Smooth muscle cell of the coronary artery (primary cell): ENCODE measurements at places on chromosomes 3 and 15. TPM values are rescaled to one million over a fixed set of nuclear protein-coding genes. Genes with fewer than 3 reads are reported as not detected.

IQCF5 gene
- not detected in 2 replicates for total RNA-seq

OR5AC2 gene
- not detected in 2 replicates for total RNA-seq

GPR156 gene
- total RNA-seq = 0.23 TPM in 2 replicates

ADPRH gene
- 0.70 and 2.2 TPM in 2 replicates for total RNA-seq

IFT80 gene
- total RNA-seq = 33.0 and 36.7 TPM in 2 replicates

TMEM115 gene
- 27.1 and 28.9 TPM in 2 replicates for total RNA-seq

GOLGA8T gene
- total RNA-seq = 0.08 TPM in 1 of 2 replicates, not detected in the other

NRROS gene
- total RNA-seq = 0.08 and 1.1 TPM in 2 replicates

CYP19A1 gene
- 0.30 and 28.5 TPM in 2 replicates for total RNA-seq

GABRR3 gene
- total RNA-seq = not detected in 2 replicates

SPTBN5 gene
- total RNA-seq = 0.12 and 0.23 TPM in 2 replicates

SLC2A2 gene
- not detected in 2 replicates for total RNA-seq

TFG gene
- 35.1 and 69.8 TPM in 2 replicates for total RNA-seq

GASK1A gene
- 0.94 and 1.2 TPM in 2 replicates for total RNA-seq

ADCY5 gene
- total RNA-seq = 0.08 and 0.23 TPM in 2 replicates

RAB6B gene
- 0.30 and 1.1 TPM in 2 replicates for total RNA-seq

CD96 gene
- 0.08 TPM in 1 of 2 replicates, not detected in the other for total RNA-seq

ANKRD63 gene
- total RNA-seq = not detected in 2 replicates

SLC22A14 gene
- total RNA-seq = 0.23 and 0.70 TPM in 2 replicates

ACTC1 gene
- total RNA-seq = 0.08 and 0.70 TPM in 2 replicates

TRAT1 gene
- total RNA-seq = not detected in 2 replicates

OR5K2 gene
- not detected in 2 replicates for total RNA-seq

ALDH1A3 gene
- total RNA-seq = 29.7 and 168 TPM in 2 replicates

TP63 gene
- total RNA-seq = 2.2 TPM in 1 of 2 replicates, not detected in the other

DAZL gene
- not detected in 2 replicates for total RNA-seq

TATDN2 gene
- total RNA-seq = 7.1 and 9.8 TPM in 2 replicates

C3orf22 gene
- total RNA-seq = not detected in 2 replicates

P2RY14 gene
- total RNA-seq = not detected in 2 replicates
